ENCODE measurements at places on chromosomes 6 and 20. TPM values are rescaled to one million over a fixed set of nuclear protein-coding genes. Genes with fewer than 3 reads are reported as not detected.

DNA sequence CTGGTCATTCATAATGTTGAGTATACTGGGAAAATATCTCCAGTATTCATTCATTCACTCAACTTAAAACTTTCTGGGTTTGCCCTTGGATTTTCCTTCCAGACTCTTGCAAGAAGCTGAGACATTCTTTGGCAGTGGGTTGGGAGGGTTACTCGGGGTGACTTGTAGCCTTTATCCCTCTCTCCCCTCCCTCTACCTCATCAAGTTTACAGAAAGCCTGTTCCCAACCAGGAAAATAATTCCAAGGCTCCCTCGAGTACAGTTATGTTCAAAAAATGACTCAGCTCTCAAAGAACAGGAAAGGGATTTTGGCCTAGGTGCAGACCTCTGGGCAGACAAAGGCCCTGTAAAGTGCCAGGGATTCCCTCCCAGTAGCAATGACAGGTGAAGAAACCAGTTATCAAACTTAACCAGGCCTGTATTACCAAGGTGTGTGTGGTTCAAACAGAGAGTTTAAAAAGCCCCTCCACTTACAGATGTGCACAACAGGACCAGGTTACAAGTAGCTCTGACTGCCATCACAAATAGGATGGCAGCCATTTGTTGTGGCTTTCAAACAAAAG, 22.2 kb downstream of the FKBP1A start:
- DNase-seq, result no peak

DNA sequence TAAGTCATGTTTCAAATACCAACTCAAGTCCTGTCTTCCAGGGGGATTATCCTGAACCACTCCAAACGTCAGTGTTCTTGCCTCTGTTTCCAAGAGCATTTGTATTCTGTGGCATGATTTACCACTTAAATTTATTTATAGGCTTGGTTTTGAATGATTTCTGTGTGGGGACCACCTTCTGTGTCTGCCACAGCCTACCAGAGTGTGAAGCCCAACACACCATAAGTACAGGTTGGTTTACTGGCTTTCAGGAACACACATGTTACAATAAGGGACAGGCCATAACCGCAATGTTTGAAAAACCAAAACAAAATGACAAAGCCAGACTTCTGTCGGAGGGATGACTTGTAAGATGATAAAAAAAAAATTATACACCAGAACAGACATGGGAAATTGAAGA, 56.5 kb upstream of the MAP3K7 start:
- DNase-seq, result no peak

- DNase-seq, result no peak
Measured at GRCh38 chr6:24743944-24744335, 25.0 kb upstream of the C6orf62 start.

- no peak for DNase-seq
Measured at GRCh38 chr20:50136822-50137599, 16.5 kb downstream of the PEDS1 start.

The THEMIS gene
- not detected for total RNA-seq

DNA sequence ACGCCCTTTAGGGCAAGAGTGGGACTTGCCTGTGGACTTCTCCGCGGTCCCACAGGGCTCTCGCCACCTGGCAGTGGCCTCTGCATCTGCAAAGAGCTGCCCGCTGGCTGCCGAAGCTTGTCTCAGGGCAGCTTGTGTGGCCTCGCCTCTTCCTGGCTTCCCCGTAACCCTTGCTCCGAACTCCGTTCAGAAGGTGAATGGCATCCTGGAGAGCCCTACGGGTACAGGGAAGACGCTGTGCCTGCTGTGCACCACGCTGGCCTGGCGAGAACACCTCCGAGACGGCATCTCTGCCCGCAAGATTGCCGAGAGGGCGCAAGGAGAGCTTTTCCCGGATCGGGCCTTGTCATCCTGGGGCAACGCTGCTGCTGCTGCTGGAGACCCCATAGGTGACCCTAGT, 3.0 kb downstream of the RTEL1 start:
- DNase-seq, result no peak

DNA sequence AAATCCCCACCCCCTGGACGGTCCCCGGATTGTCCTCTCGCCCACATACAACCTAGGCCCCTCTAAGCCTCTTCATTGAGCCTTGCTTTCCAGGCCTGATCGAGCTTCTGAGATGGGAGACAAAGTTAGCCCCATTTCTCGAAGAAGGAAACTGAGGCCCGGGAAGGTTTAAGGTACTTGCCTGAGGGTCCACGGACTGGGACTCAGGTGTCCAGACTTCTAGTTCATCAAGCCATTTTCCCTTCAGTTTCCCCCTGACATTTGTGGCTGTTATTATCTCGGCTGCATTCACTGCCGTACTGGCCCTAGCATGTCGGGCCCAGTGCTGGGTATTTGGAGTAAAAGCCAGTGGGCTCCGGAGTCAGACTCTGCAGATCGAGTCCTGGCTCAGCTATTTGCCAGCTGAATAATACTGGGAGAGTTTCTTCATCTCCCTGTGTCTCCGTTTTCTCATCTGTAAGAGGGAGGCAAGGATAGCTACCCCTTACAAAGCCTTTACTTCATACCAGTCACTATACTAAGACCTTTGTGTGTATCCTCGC, 633 bp downstream of the RPRD1B start:
- DNase-seq, result no peak

DNA sequence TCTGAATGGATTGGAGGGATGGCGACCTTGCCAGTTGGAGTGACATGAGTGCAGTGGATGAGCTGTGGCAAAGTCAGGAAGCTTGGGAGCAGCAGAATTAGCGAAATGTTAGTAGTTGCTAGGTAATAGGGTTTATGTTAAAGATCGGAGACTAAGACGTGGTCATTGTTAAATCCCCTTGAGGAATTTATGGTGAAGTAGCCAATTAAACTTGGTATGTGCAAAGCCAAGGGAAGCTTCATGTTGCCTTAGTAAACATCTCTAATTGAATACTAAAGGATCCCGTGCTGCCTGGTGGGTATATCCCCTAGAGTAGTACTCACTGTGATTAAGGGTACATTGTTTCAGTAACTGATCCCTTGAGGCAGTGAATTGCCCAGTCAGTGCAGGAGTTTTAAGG, 106.0 kb downstream of the PRIM2 start:
- DNase-seq, result no peak

DNA sequence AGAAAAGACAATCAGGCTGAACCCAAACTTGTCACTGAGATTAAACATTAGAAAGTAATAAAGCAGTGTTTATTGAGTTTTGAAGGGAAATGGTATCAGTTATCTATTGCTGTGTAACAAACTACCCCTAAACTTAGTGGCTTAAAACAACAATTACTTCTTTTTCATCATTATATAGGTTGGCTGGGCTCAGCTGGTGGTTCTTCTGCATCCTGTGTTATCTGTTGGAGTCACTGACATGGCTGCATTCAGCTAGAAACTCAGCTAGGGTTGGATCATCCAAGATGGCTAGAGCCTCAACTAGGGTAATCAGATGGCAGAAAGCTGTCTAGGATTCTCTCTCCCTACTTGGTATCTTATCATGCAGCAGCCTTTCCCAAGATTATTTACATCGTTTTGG, 12.5 kb upstream of the RIN2 start:
- no peak for DNase-seq

The SLC24A3 gene
- 5.5 TPM for total RNA-seq
